Stomach (tissue), 19 donors: ENCODE measurements at places on chromosomes 1 and 21. TPM values are rescaled to one million over a fixed set of nuclear protein-coding genes. Genes with fewer than 3 reads are reported as not detected.

DNA sequence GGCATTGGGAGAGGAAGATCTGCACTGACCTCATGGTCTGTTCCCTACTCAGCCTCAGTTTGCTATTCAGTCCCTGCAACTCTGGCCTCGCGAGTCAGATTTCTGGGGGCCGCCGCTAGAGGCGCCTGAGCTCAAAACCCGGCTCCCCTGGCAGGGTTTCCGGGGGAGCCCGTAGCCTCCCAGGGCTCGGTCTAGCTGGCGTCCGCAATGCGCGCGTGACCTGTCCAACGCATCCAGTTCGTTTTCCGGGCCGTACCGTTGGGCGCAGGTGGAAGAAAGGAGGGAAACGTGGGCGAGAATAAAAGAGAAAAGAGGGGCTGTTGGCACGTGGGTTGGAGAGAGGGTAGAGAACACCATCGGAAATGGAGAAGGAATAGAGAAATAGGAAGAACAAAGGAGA is at the start of gene ADAM30:
Gene ADAM30, minus strand, starts transcription at position 213 of the 400 bp plus-strand sequence. Its CDS starts 179 bp downstream, at position 34.
- H3K27me3 ChIP-seq: no peaks in the 10 kb centered on the region
- no peaks in the 10 kb centered on the region for H3K36me3 ChIP-seq
- H3K4me1 ChIP-seq: no peaks in the 10 kb centered on the region

- H3K4me3 ChIP-seq: no peak overlapping the region
- DNase-seq: no peak
- H3K27me3 ChIP-seq: no peaks in the 10 kb centered on the region
- H3K27ac ChIP-seq: no peak overlapping the region
- no peaks in the 10 kb centered on the region for H3K36me3 ChIP-seq
Measured at GRCh38 chr21:34732388-34732821, 63.6 kb downstream of the CLIC6 start.

DNA sequence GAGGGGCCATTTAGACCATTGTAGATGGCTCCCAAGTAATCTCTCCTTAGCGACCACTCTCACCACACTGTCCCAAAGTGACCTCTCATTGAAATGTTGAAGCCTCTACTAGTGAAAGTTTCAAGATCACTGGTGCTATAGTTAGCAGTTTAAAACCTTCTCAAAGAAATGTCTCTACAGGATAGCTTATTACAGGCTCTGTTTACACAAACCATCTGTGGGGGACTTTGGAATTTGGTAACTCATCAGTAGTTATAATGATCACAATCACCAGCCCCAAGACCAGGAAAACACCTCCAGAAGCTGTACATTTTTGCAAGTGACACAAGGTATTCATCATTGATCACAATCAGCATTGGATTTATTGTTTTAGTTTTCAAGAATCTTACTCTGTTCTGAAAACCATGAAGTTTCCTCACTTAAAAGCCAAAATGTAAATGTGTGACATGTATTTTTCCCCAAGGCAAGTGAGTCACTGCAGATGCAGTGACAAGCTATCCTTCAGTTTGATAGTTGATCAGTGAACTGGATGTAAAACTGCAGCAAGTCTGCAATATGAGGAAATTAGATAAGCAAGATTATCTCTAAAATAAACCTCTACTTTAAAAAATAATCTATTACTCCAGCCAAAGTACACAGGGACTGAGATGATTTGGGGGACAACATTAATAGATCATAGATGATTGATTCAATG is 41.9 kb downstream of the C21orf91 start:
- no peak overlapping the region for H3K27ac ChIP-seq
- H3K4me3 ChIP-seq: no peak overlapping the region
- no peaks in the 10 kb centered on the region for H3K36me3 ChIP-seq
- H3K27me3 ChIP-seq: no peaks in the 10 kb centered on the region
- no peak for DNase-seq

- no peak for DNase-seq
- peaks cover 47% of the 10 kb centered on the region for H3K4me1 ChIP-seq
- no peaks in the 10 kb centered on the region for H3K27me3 ChIP-seq
- H3K27ac ChIP-seq: peak overlapping the region; percentile 75
- H3K36me3 ChIP-seq: peaks cover 13% of the 10 kb centered on the region
Measured at GRCh38 chr1:27779122-27779521, 6.1 kb downstream of the STX12 start.

Gene CFHR3
- total RNA-seq: not detected

Gene HLX
- total RNA-seq: 38.5 TPM

Gene EPHA10
- total RNA-seq: not detected

Gene HSPB7
- total RNA-seq: 69.2 TPM

GRCh38 chr1:9852004-9852403 is 28.2 kb upstream of the CLSTN1 start:
- H3K4me1 ChIP-seq: no peaks in the 10 kb centered on the region
- no peaks in the 10 kb centered on the region for H3K27me3 ChIP-seq
- DNase-seq: no peak
- H3K36me3 ChIP-seq: peaks cover 25% of the 10 kb centered on the region

DNA sequence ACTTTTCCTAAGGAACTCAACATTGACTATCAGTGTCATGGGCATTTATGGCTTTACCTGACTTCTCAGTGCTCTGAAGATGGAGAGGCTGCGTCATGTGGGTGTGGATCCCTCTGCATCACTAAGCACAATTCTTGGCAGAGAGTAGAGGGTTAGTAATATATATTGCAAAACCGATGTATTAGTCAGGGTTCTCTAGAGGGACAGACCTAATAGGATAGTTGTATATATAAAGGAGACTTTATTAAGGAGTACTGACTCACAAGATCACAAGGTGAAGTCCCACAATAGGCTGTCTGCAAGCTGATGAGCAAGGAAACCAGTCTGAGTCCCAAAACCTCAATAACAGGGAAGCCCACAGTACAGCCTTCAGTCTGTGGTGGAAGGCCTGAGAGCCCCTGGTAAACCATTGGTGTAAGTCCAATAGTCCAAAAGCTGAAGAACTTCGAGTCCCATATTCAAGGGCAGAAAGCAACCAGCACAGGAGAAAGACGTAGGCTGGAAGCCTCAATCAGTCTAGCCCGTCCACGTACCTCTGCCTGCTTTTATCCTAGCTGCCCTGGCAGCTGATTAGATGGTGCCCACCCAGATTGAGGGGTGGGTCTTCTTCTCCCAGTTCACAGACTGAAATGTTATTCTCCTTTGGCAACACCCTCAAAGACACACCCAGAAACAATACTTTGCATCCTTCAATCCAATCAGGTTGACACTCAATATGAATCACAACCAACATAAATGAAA is 159.7 kb upstream of the NRIP1 start:
- no peaks in the 10 kb centered on the region for H3K36me3 ChIP-seq
- no peak overlapping the region for H3K4me3 ChIP-seq
- no peak for DNase-seq
- no peaks in the 10 kb centered on the region for H3K27me3 ChIP-seq

- H3K27ac ChIP-seq: no peak overlapping the region
- H3K36me3 ChIP-seq: no peaks in the 10 kb centered on the region
- no peaks in the 10 kb centered on the region for H3K27me3 ChIP-seq
- DNase-seq: no peak
- H3K4me3 ChIP-seq: no peak overlapping the region
- H3K4me1 ChIP-seq: no peaks in the 10 kb centered on the region
Measured at GRCh38 chr1:229035054-229035747, 235.7 kb upstream of the RAB4A start.

DNA sequence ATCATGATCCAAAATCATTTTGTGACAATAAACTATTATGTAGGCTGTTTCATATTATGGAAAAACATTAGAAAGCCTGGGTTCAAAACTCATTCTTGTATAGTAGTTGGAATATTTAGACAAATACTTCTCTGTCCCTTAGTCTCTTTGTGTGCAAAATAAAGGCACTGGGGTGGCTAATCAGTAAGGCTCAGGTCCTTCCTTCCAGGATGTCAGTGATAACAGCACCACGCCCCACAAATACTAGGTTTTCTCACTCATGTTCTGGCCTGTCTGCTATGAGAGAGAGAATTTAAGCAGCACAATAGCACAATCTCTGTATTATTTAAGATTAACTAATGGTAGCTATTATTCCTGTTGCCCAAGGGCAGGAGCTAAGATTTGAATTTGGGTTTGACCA is 458.3 kb upstream of the BEND5 start:
- H3K27me3 ChIP-seq: no peaks in the 10 kb centered on the region
- no peak overlapping the region for H3K4me3 ChIP-seq
- H3K36me3 ChIP-seq: no peaks in the 10 kb centered on the region
- DNase-seq: no peak
- H3K27ac ChIP-seq: no peak overlapping the region

DNA sequence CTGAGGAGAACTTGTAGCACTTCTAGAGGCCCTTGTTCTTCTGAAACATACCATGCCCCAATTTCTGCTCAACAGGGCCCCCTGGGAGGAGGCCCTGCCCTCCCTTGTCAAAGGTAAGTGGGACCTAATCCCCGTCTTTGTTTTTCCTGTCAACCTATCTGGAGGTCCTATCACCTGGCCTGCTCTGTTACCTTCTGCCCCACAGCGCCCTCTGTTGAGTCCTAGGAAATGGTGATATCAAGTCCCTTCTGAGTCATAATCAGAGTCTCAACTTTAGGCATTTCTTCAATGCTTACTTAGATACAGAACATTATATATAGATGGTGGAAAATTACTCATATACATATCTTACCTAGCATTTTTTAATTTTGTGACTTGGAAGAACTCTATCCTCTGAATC is 28.2 kb upstream of the FCRL4 start:
- H3K4me1 ChIP-seq: no peaks in the 10 kb centered on the region
- no peaks in the 10 kb centered on the region for H3K27me3 ChIP-seq
- no peaks in the 10 kb centered on the region for H3K36me3 ChIP-seq
- H3K4me3 ChIP-seq: no peak overlapping the region
- DNase-seq: peak; percentile 18

DNA sequence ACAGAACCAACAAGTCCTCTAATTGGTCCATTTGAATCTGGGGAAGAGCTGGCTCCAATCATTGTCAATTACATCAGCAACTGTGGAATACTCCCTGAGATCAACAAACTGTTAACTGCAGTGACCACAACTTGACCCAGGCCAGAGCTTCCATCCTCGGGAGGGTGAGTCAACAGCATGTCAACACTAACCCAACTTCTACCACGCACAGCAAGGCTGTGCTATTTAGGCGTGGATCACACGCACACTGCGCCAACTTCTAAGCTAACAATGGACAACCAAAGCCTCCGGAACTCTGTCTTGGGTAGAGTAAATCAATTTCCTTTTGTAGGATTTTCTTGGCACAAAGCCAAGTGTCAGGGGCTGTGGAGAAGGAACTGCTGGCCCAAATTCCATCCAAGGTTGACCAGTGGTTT is 30.4 kb downstream of the APP start:
- H3K4me3 ChIP-seq: no peak overlapping the region
- peaks cover 76% of the 10 kb centered on the region for H3K4me1 ChIP-seq
- peak; percentile 54 for DNase-seq
- no peaks in the 10 kb centered on the region for H3K36me3 ChIP-seq
- peak overlapping the region; percentile 53 for H3K27ac ChIP-seq
- H3K27me3 ChIP-seq: no peaks in the 10 kb centered on the region

GRCh38 chr1:2974701-2975301 is 46.5 kb upstream of the ACTRT2 start:
- no peak for DNase-seq
- no peaks in the 10 kb centered on the region for H3K36me3 ChIP-seq
- no peaks in the 10 kb centered on the region for H3K27me3 ChIP-seq

DNA sequence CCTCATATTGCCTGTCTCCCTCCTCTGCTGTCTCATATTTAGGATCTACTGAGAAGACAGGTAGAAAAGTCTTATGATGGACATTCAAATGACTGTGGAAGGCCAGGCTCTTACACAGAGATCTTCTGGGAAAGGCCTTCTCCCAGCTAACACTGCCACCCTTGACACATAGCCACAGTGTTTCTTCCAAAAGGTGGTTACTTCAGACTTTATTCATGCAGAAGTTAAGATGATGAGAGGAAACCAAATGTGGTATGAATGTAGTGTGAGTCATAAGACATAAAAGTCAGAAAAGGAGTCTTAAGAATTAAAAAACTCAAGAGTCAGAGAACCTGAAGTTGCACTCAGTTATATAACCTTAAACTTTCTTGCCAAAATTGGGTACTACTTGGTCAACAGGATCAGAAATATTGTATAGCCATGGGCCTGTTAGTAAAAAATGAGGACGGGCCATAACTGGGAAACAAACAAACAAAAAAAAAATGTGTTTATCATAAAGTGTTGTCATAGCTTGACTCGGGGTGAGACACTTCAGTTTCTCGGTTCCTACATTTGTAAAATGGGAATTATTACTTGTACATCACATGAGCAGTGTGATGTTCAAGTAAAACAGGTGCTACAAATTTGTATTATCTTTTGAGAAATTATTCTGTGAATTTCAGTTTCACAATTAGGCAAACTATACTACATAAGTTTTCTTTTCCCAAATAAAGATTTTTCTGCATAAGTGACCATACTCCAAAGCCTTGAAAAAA is 1.2 kb upstream of the DENND1B start:
- H3K27me3 ChIP-seq: no peaks in the 10 kb centered on the region
- no peaks in the 10 kb centered on the region for H3K36me3 ChIP-seq
- peaks cover 5% of the 10 kb centered on the region for H3K4me1 ChIP-seq
- DNase-seq: peak; percentile 16
